ENCODE measurements at places on chromosomes 2 and 18.

DNA sequence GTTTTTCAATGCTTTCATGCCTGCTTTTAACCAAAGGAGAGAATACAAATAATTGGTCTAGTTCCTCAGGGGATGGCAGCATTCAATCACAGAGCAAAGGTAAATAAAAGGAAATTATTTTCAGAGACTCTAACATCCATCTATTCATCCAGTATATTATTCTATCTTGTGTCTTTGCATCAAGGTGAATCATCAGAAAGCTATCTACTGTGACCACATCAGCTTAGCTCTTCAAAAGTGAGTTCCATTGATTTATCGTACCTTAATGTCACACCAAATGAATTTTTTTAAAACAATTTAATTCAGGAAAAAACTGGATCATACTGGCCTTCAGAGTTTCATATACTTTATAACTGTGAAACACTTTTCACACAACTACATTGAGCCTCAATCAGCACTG, 66.1 kb downstream of the CHN1 start:
- DNase-seq, result no peak

DNA sequence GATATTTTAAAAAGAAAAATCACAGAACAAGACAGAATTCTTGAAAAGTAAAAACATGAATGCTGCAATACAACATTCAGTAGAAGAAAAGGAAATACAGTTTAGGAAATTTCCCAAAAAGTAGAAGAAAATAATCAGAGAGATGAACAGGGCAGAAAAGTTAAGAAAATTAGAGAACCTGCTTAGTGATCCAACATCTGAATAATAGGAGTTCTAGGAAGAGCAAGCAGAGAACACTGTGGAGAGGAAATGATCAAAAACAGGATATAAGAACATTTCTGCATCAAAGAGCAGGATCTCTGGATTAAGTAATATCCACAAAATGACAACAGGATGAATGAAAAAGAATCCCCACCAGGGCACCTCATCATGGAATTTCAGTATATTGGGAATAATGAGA, 8.8 kb upstream of the FHOD3 start:
- no peak for DNase-seq

- DNase-seq, result no peak
Observed at GRCh38 chr2:219334076-219334475, 1.5 kb upstream of the RESP18 start.

DNA sequence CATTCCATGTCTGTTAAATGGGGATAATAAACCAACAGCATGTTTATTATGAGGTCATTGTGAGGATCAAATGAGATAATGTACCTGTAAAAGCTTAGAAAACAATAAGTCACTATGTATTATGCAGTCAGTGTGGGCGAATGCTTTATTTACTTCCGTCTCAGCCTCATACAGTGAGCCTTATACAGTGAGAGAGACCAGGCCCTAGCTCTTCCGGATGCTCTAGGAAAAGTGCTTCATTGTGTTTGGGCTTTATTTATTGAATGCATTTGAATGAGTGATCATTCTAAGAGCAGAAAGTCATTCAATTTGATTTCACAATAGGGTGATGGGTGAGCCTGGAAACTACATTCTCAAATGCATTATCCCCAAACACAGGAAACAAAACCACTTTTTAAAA, 603.9 kb upstream of the FANCL start:
- DNase-seq, result no peak

GRCh38 chr2:135208016-135208415, 155.9 kb downstream of the RAB3GAP1 start:
- DNase-seq, result no peak

DNA sequence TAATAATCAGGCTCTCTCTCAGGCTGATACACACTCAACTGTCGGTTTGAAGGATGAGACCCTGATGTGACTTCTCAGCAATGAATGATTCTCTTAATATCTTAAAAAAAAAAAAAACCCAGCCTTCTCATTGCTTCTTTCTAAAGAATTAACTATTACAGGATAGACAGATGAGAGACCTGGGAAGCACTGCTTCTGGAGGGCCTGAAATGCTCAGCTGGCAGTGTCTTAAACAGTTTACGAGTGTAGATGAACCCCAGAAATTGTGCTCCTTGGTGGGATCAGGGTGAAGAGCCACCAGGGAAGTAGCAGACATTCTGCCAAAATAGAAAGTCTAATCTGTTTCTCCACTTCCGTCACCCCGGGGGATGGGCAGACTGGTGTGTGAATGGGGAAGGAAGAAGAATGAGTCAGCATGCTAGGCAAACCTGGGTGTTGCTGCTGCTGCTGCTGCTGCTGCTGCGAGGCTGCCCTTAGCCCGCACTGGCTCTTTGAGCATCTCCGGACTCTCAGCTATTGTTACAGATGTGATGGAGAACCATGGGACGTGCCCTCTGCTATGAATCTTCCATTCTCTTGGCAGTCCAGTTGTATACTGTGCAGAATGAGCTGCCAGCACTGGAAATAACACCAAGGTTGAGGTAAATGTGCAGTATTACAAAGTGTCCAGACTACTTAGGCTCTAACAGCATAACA, 158.4 kb downstream of the SETBP1 start:
- DNase-seq, result no peak

GRCh38 chr2:162370931-162371330, 27.0 kb downstream of the GCA start:
- no peak for DNase-seq

DNA sequence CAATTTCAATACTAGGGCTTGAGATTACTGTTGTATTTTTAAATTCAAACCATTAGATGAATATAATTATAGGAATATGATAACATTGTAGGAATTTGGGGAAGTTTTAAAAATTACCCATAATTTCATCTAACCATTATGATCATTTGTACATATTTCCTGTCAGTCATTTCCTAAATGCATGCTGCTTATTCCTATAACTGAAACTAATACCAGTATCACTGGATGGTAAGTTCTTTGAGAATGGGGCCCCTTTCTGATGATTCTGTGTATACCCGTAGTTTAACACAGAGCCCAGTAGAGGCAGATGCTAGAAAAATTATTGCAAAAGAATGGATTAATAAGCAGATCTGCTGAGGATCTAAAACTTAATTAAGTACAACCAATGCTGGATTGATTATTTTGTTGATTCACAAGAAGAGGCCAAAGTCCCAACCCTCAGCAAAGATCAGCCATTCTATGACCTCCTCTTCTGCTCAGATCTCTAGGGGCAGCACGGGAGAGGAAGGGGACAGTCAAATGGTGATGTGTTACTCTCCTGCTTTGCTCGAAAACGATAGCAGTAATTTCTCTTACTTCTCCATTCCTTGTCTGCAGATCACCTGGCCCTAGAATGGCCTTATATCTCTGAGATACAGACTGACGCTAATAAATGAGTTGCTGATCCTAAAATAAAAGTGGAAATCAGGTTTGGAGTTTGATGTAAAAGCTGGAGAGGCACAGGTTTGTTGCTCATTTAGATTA, 69.5 kb upstream of the PELI1 start:
- no peak for DNase-seq

GRCh38 chr2:552906-553305, 124.3 kb downstream of the TMEM18 start:
- no peak for DNase-seq

GRCh38 chr2:241736111-241736510, 1.7 kb downstream of the D2HGDH start:
- no peak for DNase-seq

DNA sequence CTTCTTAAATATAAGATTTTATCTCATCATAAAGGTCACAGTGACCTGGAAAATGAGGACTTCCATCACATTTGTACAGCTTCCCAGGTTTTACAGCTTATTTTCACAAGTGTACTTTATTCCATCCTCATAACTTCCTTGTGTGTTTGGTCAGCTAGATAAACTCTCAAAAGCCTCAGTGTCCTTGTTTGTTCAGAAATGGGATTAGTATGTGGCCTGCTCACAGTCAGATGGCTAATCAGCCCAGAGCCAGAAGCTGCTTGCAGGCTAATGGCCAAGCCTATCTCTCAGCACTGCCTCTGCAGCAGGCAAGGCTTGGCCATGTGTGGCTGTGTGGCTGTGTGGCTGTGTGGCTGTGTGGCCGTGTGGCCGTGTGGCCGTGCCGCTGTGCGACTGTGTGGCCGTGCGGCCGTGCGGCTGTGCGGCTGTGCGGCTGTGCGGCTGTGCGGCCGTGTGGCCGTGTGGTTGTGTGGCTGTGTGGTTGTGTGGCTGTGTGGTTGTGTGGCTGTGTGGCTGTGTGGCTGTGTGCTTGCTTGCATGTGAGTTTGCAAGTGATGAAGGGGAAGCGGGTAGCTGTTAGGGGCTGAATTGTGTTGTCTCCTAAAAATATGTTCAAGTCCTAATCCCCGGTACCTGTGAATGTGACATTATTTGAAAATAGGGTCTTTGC, 233.0 kb upstream of the TNP1 start:
- DNase-seq, result no peak

GRCh38 chr2:98376301-98376910, 30.1 kb downstream of the CNGA3 start:
- no peak for DNase-seq

DNA sequence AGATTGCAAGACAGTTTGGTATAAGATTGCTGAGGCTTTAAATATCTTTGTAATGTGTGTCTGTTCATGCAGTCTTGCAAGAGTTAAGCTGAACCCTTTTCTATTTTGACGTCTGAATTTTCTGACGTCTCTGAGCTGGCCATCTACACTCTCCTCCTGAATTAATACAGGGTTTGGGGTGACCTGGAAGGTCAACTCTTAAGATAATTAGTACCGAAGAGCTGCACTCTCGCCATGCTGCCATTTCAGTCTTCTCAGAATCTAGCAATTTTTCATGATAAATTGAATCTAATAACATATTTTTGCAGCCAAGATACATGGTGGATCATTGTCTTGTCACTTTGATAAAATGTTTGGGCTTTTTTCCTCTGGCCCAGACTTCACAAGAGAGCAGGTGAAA, 1245.2 kb upstream of the CELF4 start:
- DNase-seq, result no peak

DNA sequence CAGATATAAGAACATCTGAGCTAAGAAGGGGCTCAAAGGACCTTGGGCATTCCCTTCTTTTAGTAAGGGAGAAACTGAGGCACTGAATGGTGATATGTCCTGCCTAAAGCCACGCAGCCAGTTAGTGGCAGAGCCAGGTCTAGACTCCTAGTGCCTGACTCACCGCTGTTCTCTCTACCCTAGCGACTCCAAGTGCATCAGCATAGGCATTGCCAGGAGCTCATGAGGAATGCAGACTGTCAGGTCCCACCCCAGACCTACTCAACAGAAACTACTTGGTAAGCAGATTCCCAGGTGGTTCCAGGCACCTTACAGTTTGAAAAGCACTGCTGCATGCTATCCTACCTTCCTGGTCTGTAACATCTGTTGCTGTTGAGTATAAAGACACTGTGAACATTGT, 158.9 kb downstream of the MSH2 start:
- DNase-seq, result no peak

DNA sequence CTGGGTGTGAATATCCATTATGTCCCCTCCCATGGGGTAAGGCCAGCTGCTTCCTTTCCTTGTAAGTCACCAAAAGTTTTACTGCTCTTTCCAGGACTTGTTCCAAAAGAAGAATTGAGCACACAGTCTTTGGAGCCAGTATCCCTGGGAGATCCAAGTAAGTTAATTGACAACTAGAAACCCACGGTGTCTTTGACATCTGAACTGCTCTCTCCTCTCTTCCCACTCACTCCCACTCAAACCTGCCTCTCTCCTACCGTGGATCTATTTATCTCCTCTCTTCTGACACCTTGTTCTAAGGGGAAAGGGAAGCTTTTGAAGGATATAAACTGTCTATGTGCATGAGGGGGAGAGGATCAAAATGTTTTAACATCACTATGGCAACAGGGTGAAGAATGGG, 86.7 kb downstream of the VIT start:
- no peak for DNase-seq

DNA sequence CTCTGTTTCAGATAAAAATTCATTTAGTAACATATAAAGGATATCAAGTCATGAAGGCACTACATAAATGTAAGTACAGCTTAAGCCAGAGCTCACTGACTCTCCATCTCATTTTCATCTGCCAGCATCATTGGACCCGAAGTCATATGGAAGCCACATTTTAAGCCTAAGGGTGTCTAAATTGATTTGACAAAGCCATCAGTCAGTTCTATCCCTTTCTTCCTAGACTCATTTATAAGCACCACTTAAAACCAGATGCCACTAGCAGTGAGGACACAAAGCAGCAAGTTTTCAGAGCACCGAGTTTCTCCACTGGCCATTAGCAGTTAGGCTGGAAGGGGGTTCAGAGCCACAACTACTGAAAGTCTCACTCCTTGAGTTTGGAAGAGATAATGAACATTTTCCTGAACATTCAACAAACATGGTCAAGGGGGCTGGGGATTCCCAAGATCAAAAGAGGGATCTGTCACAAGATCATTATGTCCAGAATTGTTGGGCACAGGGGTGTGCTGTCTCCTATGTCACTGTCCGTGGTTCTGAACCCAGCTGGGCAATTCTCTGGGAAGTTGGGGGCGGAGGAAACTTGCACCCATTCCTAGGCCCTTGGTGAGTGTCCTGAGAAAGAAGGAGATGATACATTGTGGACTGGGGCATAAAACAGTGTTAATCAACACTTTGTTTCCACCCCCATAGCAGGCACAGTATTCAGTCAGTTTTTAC, 158.5 kb upstream of the LMAN1 start:
- no peak for DNase-seq

GRCh38 chr2:219622472-219622871, 5.0 kb upstream of the SLC4A3 start:
- no peak for DNase-seq

- DNase-seq, result no peak
Observed at GRCh38 chr2:29723255-29724001, 198.0 kb downstream of the ALK start.

DNA sequence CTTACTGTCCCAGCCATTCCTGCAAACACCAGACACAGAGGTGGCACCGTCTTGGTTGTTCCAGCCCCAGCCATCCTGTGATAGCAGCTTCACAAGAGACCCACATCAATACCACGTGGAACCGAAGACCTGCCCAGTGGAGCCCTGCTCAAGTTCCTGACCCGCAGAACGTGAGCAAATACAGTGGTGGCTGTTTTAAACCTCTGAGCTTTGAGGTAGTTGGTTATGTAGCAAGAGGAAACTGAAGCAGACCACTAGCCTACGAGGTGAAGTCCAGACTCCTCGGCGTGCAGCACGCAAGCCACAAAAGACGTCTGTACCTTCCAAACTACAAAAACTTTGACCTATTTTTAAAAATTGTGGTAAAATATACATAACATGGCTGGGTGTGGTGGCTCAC, 96.1 kb upstream of the ODC1 start:
- no peak for DNase-seq

DNA sequence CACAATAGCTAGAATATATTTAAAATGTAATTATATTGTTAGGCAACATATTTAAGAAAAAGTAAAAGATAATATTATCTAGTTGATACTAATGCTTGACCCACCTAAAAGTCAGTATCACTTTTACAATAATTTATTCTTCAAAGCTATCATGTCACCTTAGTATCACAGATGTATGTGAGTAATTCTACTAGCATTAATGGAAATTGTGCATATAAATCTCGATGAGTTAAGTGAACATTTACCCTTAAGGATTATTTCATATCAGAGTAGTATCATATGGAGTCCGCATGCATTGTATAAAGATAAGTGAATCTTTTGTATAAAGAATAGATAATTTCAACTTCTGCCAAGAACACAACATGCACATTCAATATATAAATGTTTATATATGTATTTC, 103.4 kb downstream of the AGPS start:
- DNase-seq, result no peak
